ENCODE measurements at places on chromosomes 7 and 10.

GRCh38 chr7:141841385-141841784, at the start of gene PRSS37:
Gene PRSS37, minus strand, starts transcription at chr7:141841485. Its CDS starts 436 bp downstream, at chr7:141841049.
- DNase-seq: no peak

- DNase-seq: no peak
Observed at GRCh38 chr7:114183311-114184088, 231.1 kb upstream of the FOXP2 start.

DNA sequence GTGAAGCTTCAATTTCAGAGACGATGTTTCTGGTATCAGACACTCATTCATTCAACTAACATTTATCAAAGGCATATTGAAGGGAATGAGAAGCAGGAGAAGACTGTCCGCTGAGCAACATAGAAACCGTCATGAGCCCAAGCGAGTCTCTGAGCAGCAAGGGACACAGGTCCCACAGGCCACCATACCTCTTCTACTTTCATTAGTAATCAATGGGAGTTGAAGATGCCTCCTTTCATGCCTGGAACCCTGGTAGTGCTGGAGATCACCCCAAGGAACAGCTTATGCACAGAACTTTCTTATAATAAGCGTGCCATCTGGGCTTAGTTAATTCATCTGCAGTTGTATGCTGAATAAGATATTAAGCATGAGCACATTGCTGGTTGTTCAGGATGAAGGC, 1.2 kb downstream of the PAX4 start:
- no peak for DNase-seq

DNA sequence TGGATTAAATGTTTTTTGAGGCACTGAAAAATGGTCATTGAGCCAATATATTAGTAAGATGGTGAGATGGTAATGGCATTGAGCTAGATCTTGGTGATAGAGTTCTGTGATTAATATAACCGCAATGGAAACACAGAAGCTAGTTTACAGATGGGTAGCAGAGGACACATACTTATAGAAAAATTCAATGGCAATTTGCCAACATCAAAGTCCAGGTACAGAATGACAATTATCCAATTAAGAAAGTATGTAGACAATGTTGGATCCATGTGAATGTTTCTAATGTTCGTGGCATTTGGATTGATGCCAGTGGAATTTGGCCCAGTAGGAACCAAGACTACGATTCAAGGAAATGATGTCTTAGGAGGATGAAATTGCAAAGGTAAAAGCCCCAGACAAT, 187.8 kb downstream of the GNAT3 start:
- DNase-seq: peak; percentile 77

DNA sequence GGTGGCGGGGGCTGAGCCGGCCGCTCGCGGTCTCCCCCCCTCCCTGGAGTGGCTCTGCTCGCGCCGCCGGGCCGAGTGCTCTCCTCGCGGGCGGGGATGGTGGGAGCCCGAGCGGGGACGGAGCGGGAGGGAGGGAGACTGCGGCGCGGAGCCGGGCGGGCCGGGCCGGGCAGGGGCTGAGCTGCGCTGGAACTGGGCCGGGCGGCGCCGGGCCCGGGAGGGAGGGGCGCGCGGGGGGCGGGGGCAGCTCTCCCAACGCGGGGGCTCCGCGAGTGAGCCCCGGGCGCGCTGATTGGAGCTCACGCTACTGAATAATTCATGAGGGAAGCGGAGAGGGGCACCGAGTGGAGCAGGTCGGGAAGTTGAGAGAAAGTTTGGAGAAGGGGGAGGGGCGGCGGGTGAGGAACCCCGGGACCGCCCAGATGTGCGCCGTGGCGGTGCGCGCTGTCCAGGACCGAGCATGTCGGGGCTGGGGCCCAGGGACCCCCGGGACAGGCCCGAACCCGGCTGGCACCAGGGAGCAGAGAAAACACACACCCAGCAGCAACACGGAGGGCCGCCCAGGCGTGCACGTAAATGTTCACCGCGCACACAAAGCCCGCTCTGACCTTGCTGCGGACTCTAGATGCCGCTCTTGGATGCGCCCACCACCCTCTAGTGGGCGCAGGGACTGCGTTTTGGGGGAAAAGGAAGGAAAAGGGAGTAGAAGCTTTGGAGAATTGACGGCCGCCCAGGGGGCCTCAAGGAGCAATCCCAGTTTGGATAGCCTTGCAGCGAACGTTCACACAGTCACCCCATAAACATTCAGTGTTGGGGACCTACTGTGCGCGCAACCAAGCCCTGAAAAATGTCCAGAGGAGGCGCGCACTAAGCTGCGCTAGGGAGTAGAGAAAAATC, at the start of gene EPHB4:
Gene EPHB4, minus strand, starts transcription at position 194 of the 897 bp plus-strand sequence. CDS start 493 bp downstream, outside the sequence.
- no peak for DNase-seq

DNA sequence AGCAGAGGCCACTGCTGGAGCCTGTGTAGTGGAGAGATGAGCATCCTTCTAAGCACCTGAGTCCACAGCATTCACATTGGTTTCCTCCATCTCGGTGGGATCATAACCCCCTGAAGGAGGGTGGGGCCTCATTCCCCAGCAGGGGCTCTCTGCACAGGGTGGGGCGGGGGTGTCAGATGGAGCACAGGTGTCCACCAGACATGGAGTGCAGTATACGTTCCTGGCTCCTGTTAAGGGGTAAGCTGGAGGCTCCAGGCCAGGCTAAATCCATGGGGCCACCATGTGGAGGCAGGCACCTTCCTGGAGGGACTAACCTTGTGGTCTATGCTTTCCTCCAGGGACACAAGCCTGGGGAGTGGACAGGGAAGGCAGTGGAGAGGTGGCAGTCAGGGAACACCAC, 252.6 kb downstream of the GRID1 start:
- no peak for DNase-seq

GRCh38 chr7:94395141-94396036, 694 bp downstream of the COL1A2 start:
- no peak for DNase-seq

- no peak for DNase-seq
Observed at GRCh38 chr7:85644272-85644671, 457.4 kb upstream of the SEMA3D start.

DNA sequence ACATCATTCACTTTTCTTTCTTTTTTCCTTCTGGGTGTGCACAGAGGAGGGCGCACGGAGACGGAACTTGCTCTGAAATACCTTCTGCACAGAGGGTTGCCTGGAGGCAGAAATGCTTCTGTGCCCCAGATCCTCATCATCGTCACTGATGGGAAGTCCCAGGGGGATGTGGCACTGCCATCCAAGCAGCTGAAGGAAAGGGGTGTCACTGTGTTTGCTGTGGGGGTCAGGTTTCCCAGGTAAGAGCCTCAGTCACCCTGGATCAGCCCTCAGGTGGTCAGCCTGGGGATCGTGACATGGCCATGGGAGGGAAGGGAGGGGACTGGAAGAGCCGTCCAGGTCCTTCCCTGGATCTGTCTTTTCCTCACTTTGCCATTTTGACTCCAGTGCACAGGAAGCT, 33.6 kb downstream of the VWA2 start:
- no peak for DNase-seq

GRCh38 chr10:122123186-122123585, 134.2 kb downstream of the TACC2 start:
- DNase-seq: no peak

DNA sequence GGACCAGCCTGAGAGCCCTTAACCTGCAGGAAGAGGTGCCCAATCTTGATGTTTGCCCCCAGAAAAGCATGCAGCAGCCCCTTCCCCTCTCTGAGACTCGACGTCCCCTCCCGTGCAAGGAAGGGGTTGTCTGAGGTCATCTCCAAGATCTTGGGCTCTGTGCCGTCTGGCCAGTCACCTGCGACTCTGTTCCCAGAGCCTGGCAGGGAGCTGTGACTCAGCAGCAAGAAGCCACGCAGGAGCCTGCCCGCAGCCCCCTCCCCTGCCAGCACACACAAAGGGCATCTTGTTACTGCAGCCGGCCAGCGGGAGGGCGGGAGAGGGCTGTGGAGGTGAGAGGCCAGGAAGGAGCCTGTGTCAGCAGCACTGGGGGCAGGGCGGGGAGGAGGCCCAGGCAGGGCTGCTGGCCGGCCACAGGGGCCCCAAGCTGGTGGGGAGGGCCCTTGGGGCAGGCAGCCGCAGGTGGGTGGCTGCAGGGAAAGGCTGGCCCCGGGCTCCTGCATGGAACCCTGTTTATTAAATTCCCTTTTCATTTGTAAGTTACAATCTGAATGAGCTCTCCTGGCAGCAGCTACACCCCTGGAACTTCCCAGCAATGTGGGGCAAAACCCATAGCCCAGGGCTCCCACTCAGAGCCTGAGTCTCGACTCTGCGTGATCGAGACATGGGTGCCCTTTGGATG, 103.7 kb upstream of the ZMIZ1 start:
- DNase-seq: no peak

DNA sequence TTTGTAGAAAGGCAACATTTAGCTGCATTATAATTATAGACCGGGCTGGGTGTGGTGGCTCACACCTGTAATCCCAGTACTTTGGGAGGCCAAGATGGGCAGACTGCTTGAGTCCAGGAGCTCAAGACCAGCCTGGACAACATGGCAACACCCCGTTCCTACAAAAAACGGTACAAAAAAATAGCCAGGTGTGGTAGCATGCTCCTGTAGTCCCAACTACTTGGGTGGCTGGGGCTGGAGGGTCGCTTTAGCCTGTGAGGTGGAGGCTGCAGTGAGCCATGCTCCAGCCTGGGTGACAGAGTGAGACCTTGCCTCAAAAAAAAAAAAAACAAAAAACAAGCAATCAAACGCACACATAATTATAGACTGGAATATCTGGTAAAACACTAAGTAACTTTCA, 5.0 kb downstream of the YWHAG start:
- DNase-seq: no peak

DNA sequence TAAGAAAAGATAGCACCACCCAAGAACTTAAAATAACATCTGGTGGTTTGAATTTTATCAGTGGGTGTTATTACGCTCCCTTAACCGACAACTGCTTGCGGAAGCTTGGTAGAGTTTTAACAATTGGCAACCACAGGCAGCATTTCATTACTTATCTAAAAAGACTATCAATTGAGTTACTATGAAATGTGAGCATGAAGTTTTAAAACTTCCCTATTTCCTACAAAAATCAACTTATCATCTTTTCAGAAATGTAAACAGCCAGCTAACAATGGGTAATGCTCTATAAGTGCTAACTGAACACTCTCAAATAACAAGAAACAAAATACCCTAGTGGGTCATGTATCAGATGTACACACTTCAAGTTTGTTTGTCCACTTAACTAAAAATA, 68.8 kb downstream of the OSBPL3 start:
- no peak for DNase-seq

DNA sequence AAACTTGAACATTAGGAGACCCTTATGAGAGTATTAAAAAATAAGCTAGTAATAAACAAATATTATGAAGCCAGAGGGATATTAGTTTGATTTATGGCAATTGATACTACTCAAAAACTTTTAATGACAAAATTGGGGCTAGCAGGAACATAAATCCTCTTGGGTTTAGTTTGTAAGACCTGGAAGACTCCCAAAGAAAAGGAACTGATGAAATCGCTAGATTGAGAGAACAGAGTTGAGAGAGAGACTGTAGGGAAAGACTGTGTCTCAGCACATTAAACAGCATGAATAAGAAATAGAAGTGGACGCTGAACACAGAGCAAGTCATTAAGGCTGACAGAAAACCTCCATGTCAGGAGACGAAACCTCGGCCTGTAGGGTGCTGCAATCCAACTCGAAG, 56.4 kb downstream of the ICA1 start:
- DNase-seq: no peak

GRCh38 chr7:8282162-8282561, 20.2 kb upstream of the ICA1 start:
- no peak for DNase-seq

GRCh38 chr7:5234852-5235831, 45.1 kb downstream of the WIPI2 start:
- no peak for DNase-seq

DNA sequence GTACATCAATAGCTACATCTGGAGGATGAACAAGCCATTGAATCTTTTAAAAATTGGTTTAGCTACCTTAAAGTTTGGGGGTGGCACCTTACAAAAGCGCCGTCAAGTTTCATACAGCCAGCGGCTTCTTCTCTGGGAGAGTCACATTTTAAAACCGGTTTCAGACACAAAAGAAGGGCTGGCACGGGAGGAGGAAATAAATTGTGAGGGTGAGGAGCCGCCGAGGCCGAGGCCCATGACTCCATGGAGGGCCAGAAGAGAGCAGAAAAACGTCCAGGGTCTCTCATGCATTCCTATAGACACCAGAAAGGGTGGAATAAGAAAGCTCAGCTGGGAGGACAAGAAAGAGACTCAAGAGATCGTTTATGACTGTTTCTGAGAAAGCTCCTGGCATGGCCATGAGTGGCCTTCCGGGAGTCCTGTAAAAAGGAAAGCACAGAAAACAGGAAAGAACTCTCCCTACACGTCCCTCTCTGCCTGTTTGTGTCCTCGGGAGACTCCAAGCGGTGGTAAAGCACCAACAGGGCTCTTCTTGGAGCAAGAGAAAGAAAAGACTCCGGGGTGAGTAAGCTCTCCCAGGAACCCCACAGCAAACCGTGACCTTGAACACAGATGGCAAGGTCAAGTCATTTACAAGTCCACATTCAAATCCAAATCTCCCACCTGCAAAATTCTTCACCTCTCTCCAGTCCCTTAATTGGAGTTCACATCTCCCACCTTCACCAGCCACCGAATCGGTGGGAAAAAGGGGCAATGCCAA, 1.8 kb downstream of the FRAT2 start:
- DNase-seq: peak; percentile 36

DNA sequence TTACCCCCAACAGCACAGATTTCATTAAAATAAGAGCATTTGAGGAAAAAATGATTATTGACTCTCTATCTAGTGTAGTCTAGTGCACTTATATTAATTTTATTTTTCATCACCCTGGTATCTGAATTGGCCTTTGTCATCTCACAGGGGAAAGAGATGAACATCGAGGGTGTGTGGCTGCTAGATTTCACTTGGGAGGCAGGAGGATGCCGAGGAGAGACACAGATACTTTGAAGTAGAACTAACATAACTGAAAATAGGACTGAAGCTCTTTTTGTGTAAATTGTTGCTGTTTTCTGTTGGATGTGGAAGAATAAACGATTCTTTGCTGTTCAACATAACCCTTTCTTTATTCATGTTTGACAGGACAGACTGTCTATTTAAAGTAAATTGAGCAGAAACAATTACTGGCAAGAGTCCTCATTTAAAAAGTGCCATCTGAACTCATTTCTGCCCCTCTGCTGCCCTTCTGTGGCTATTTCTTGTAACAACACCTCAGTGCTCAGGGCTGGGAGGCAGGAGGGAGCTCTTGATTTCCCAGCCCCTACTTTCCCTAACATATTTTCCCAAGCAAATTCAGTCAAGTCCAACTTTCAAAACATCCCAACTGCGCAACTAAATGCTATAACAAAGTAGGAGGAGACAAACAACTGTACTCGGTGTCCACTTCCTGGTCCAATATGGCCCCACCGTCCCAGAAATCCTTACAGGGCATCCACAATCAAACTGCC, 15.6 kb downstream of the LYZL1 start:
- DNase-seq: peak; percentile 28

DNA sequence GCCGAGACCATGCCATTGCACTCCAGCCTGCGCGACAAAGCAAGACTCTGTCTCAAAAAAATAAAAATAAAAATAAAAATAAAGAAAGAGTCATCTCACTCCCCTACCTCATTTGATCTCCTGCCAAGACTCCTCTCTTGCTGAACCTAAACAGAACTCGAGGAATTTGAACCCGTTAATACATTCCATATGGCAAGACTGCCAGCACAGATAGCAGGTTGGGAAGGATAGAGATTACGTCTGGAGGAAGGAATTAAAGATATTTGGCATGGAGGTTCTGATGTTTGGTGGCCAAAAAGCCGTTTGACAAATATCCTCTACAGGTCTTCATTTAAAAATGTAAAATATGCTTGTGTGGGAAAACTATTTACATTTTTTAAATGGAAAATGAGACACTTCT, 549.6 kb downstream of the HTR7 start:
- peak; percentile 78 for DNase-seq

Data from non-pigmented ciliary epithelial cell (primary cell).